ENCODE measurements at places on chromosomes 11 and 22.

GRCh38 chr22:50201191-50202129 is 649 bp downstream of the SELENOO start:
- no peak for DNase-seq

DNA sequence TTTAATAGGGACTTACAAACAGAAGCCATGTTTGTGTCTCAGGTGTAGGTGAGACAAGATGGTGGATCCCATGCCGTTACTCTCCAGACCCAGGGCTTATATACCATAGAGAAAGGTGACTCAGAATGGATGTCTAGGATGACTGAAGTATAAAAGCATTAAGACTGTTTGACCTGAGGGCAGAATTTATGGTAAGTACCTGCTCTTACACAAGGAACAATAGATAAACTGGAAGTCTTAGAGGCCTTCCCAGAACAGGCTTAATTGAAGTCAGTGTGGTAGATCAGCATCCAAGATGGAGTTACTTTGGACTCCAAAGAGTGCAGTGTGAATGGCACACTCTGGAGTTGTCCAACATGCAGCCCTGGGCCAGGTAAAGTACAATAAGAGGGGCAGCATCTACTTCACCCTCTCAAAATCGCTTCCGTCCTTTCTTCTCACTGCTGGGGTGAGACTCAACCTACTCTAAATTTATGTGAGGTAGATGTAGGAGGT is 387.0 kb upstream of the DDI1 start:
- no peak for DNase-seq

- DNase-seq, result no peak
Observed at GRCh38 chr11:131913267-131913666, 542.9 kb downstream of the NTM start.

DNA sequence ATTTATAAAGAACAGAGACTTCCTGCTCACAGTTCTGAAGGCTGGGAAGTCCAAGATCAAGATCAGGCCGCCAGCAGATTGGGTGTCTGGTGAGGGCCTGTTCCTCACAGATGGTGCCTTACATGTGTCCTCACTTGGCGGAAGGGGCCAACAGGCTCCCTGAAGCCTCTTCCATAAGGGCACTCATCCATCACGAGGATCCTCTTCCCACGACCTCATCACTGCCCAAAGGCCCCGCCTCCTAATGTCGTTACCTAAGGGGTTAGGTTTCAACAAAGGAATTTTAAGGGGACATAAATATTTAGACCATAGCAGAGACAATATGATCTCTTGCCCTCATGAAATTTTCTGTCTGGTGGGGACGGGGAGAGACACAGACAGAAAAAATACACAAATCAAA is 18.6 kb downstream of the TP53AIP1 start:
- DNase-seq, result no peak
